Activated T-helper 1 cell treated with anti-CD3 and anti-CD28 coated beads, Interleukin-12 subunit alpha, Interleukin-12 subunit beta, Interleukin-2, Interleukin-4 antibody, amounts not matched to agents 30 ng/mL and 10 ng/mL and 1 ng/mL, durations not matched to agents 14 hours and 24 hours and 36 hours (primary cell): ENCODE measurements at places on chromosomes 16 and 17. TPM values are rescaled to one million over a fixed set of nuclear protein-coding genes. Genes with fewer than 3 reads are reported as not detected.

CCDC40 gene
- 0.15 and 0.16 TPM in 2 replicates for total RNA-seq

TNK1 gene
- 3.8 and 4.9 TPM in 2 replicates for total RNA-seq

TP53TG3F gene
- not detected in 2 replicates for total RNA-seq

ST6GALNAC1 gene
- total RNA-seq: 0.78 and 0.83 TPM in 2 replicates

UBE2I gene
- 257 TPM in 2 replicates for total RNA-seq

GRCh38 chr17:66906321-66907278, 57.9 kb upstream of the CACNG4 start:
- H3K36me3 ChIP-seq: no peaks in the 10 kb centered on the region
- no peak overlapping the region for H3K27ac ChIP-seq
- peak; percentile 33 for DNase-seq
- H3K27me3 ChIP-seq: no peaks in the 10 kb centered on the region
- peaks cover 9% of the 10 kb centered on the region for H3K4me1 ChIP-seq

DNA sequence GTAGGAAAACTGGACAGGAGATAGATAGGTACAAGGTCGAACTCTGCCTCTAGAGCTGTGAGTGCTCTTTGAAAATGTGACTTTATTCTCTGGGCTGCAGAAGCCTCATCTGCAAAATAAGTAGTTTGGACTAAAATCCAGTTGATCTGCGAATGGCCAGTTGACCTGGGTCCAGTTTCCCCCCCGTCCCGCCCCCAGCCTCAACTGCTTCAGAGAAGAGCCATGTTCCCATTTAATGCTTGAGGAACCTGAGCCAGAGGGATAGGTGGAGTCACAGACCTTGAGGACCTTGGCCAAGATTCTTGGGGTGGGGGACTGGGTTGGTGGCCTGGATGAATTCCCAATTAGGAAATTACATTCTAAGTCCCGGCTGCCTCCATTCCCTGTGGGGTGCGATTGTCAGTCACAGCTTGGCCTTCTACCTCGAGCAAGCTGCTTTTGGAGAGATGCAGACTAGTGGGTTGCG, 14.1 kb downstream of the TBX2 start:
- peaks cover 38% of the 10 kb centered on the region for H3K27me3 ChIP-seq
- peaks cover 7% of the 10 kb centered on the region for H3K4me1 ChIP-seq
- H3K4me3 ChIP-seq: no peak overlapping the region
- DNase-seq: no peak
- H3K36me3 ChIP-seq: no peaks in the 10 kb centered on the region

DNA sequence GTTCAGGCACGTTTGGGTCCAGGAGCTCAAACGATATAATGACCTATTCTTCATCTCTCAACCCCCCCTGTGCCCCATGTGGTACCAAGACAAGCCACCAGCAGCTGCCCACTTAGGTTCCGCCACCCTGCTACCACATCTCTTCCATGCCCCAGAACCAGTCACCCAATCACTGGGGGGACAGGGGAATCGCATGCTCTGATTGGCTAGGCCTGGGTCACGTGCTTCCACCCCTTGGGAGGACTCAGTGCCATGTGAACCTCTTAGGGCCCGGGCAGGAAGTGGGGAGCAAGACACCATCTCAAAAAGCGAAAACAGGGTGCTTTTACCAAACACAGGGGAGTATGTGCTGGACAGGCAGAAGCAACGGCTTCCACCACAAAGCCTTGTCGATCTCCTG, 91.3 kb downstream of the KATNIP start:
- no peak overlapping the region for H3K4me3 ChIP-seq
- H3K4me1 ChIP-seq: peaks cover 3% of the 10 kb centered on the region
- no peak for DNase-seq
- no peak overlapping the region for H3K27ac ChIP-seq

GRCh38 chr17:27569257-27569722, 61.7 kb upstream of the LGALS9 start:
- peaks cover 32% of the 10 kb centered on the region for H3K36me3 ChIP-seq
- peak overlapping the region; percentile 70 for H3K27ac ChIP-seq
- DNase-seq: peak; percentile 26

DNA sequence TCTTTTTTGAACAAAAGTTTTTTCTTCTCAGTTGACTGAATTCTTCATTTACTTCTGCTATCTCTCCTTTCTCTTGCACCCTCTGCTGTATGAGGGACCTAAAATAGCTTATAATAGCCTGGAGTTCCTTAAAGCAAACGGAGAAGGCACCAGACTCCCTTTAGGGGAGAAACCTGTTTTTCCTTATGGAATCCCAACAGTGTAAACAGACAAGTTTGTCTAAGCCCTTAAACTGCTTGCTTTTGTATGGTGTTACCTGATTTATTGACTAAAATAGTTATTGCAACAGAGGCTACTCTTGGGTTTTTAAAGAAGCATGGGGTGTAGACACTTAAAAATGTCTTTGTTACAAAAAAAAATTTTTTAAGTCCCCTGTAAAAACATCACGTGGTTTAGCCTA, 12.9 kb upstream of the TRIM25 start:
- peaks cover 3% of the 10 kb centered on the region for H3K27me3 ChIP-seq
- H3K4me3 ChIP-seq: no peak overlapping the region
- H3K36me3 ChIP-seq: no peaks in the 10 kb centered on the region

- H3K27ac ChIP-seq: no peak overlapping the region
- no peak for DNase-seq
- peaks cover 59% of the 10 kb centered on the region for H3K27me3 ChIP-seq
- peak overlapping the region; percentile 49 for H3K4me3 ChIP-seq
- H3K36me3 ChIP-seq: peaks cover 2% of the 10 kb centered on the region
Observed at GRCh38 chr17:61402073-61402541, 2.5 kb downstream of the TBX2 start.

DNA sequence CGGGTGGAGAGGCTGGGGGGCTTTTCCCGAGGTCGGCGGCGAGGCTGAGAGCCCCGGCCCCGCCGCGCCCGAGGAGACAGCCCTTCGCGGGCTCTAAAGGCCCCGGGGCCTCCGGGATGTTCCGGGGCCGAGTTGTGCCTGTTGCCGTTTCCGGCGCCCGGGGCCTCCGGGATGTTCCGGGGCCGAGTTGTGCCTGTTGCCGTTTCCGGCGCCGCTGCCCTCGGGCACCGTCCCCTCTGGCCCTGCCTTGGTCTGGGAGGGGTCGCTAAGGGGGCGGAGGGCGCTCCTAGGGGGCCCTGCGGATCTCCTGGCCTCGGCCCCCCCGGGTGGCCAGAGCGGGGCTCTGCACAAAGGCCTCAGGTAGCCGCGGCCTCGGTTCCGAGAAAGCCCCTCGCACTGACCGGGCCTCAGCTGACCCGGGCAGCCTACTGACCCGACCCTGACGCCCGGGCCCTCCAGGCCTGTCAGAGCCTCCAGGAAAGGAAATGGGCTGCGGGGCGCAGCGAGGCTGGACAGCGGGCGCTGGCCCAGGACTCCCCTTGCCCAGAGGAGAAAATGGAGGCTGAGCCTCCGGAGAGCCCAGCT, 24.2 kb downstream of the ACTG1 start:
- no peaks in the 10 kb centered on the region for H3K4me1 ChIP-seq
- no peaks in the 10 kb centered on the region for H3K36me3 ChIP-seq
- H3K27me3 ChIP-seq: peaks cover 13% of the 10 kb centered on the region
- no peak overlapping the region for H3K4me3 ChIP-seq
- no peak for DNase-seq
- no peak overlapping the region for H3K27ac ChIP-seq

- no peak overlapping the region for H3K4me3 ChIP-seq
- no peak overlapping the region for H3K27ac ChIP-seq
- H3K36me3 ChIP-seq: no peaks in the 10 kb centered on the region
- H3K4me1 ChIP-seq: no peaks in the 10 kb centered on the region
- DNase-seq: peak; percentile 57
Observed at GRCh38 chr17:74923538-74924249, 379 bp upstream of the OTOP2 start.

DNA sequence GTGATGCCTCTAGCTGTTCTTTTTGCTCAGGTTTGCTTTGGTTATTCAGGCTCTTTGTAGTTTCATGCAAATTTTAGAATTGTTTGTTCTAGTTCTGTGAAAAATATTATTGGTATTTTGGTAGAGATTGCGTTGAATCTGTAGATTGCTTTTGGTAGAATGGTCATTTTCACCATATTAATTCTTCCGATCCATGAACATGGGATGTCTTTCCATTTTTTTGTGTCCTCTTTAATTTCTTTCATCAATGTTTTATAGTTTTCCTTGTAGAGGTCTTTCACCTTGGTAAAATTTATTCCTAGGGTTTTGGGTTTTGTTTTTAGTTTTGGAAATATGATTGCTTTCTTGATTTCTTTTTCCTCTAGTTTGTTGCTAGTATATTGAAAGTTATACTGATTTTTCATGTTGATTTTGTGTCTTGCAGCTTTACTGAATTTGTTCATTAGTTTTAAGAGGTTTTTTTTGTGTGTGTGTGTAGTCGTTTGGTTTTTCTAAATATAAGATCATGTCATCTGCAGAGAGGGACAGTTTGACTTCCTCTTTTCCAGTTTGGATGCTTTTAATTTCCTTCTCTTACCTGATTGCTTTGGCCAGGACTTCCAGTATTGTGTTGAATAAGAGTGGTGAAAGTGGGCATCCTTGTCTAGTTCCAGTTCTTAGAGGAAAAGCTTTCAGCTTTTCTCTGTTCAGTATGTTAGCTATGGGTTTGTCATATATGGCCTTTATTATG, 42.4 kb downstream of the NSRP1 start:
- H3K36me3 ChIP-seq: peaks cover 37% of the 10 kb centered on the region
- H3K27me3 ChIP-seq: no peaks in the 10 kb centered on the region
- no peak for DNase-seq
- no peaks in the 10 kb centered on the region for H3K4me1 ChIP-seq
- no peak overlapping the region for H3K27ac ChIP-seq

- H3K4me1 ChIP-seq: no peaks in the 10 kb centered on the region
- no peak overlapping the region for H3K27ac ChIP-seq
- no peak overlapping the region for H3K4me3 ChIP-seq
- no peaks in the 10 kb centered on the region for H3K36me3 ChIP-seq
- no peak for DNase-seq
Observed at GRCh38 chr16:1430214-1430758, 592 bp upstream of the PERCC1 start.

DNA sequence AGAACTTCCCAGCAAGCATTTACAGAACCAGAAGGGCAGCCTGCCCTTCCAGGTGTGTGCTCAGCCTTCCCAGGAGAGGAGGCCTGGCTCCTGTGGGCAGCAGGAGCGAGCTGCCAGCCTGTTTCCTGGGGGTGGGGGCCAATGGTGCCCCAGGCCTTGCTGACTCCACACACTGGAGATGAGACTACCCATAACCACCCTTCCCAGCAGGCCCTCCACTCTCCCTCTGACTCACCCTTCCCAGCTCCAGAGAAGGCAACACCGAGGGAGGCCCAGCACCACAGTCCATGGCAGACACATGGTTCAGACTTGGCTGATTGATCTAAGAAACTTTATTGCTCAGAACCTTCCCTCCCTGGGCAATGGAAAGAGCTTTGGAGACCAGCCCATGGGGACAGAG, 1.8 kb upstream of the PRSS53 start:
- no peak for DNase-seq
- no peak overlapping the region for H3K4me3 ChIP-seq
- H3K27me3 ChIP-seq: no peaks in the 10 kb centered on the region
- peaks cover 18% of the 10 kb centered on the region for H3K4me1 ChIP-seq

- peak overlapping the region; percentile 33 for H3K4me3 ChIP-seq
- peaks cover 31% of the 10 kb centered on the region for H3K4me1 ChIP-seq
- H3K27me3 ChIP-seq: peaks cover 23% of the 10 kb centered on the region
- no peak overlapping the region for H3K27ac ChIP-seq
- H3K36me3 ChIP-seq: no peaks in the 10 kb centered on the region
- no peak for DNase-seq
Observed at GRCh38 chr16:997440-998051, 16.0 kb downstream of the SOX8 start.

- no peaks in the 10 kb centered on the region for H3K4me1 ChIP-seq
- H3K27me3 ChIP-seq: peaks cover 2% of the 10 kb centered on the region
- peaks cover 1% of the 10 kb centered on the region for H3K36me3 ChIP-seq
Observed at GRCh38 chr16:49644145-49644463, 211.8 kb downstream of the ZNF423 start.

DNA sequence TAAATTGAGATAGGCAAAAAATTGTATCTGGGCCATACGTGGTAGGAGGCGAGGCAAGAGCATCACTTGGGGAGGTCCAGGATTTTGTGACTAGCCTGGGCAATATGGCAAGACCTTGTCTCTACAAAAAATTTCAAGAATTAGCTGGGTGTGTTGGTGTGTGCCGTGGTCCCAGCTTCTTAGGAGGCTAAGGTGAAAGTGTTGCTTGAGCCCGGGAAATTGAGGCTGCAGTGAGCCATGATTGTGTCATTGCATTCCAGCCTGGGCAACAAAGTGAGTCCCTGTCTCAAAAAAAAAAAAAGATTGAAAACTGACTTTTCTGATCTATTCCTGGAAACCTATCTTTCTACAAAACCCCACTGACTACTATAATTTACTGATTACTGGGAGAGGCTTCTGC, 26.7 kb downstream of the CDK12 start:
- H3K4me3 ChIP-seq: no peak overlapping the region
- no peak overlapping the region for H3K27ac ChIP-seq
- H3K27me3 ChIP-seq: no peaks in the 10 kb centered on the region

GRCh38 chr16:6016530-6017184, 919.1 kb upstream of the EEF2KMT start:
- DNase-seq: no peak
- no peak overlapping the region for H3K4me3 ChIP-seq
- no peaks in the 10 kb centered on the region for H3K36me3 ChIP-seq
- no peaks in the 10 kb centered on the region for H3K4me1 ChIP-seq
- H3K27ac ChIP-seq: no peak overlapping the region
- peaks cover 7% of the 10 kb centered on the region for H3K27me3 ChIP-seq

DNA sequence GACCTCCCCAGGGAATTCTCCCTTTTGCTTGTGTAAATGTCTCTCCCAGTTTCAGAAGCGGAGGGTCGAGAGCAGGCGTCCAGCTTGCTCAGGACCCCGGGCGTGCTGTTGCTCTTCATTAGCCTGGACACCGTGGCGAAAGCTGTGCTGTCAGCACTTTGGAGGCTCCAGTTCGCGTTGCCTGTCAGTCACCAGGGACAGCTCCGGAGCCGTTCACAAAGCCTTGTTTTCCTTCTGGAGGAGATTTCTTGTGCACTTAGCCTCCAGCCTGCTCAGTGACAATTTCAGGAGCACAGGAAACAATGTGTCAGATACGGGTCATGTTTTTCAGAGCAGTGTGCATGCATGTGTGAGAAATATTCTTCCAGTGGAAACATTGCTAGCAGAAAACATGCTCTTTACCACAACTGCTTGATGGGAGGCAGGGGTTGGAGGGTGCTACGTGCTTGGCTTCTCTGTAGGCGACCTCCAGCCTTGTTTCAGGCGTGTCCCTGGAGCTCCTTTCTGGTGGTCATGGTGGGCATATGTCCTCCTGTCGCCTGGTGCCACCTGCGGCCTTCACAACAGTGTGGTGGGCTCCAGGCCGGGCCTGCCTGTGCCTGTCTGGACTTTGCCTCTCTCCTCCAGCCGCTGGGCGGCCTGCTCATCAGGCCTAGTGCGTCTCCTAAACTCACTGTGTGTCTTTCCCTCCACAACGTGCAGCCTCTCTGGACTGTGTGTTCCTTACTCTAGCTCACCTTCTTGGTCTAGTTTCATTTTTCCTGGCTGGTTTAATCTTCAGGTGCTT, 29.0 kb downstream of the ZNF750 start:
- DNase-seq: no peak
- no peak overlapping the region for H3K4me3 ChIP-seq
- peak overlapping the region; percentile 68 for H3K27ac ChIP-seq
- peaks cover 28% of the 10 kb centered on the region for H3K36me3 ChIP-seq
- no peaks in the 10 kb centered on the region for H3K27me3 ChIP-seq
